ENCODE measurements at places on chromosomes 2 and 18.
A peak's percentile ranks its signal among the peaks of the same experiment; 100 is the strongest.

DNA sequence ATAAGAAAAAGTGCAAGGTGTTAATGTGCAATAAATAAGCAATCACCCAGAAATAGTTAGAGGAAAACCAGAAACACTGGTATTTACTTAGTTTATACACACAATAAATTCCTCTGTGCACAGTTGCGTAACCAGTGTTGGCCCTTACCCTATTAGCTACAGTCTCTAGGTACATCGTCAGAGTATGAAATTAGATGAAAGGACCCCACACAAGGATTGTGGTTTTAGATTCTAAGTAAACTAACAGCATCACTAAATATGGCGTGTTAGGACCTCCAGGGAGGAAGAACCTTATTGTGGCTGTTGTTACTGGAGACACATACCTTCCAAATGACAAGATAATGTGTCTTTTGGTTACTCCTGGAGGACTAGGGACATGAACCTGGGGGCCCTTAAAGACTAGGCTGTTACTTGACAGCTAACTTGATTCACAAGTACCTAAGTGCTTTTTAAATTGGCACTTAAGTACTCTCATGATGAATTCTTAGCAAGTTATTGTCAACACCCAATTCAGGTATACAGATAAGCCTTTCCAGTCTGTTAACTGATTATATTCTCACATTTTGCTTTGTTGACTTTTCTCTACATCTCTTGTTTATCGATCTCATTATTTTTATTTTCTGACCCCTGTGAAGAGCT is 115.3 kb downstream of the FEZ2 start:
- no peak for DNase-seq

DNA sequence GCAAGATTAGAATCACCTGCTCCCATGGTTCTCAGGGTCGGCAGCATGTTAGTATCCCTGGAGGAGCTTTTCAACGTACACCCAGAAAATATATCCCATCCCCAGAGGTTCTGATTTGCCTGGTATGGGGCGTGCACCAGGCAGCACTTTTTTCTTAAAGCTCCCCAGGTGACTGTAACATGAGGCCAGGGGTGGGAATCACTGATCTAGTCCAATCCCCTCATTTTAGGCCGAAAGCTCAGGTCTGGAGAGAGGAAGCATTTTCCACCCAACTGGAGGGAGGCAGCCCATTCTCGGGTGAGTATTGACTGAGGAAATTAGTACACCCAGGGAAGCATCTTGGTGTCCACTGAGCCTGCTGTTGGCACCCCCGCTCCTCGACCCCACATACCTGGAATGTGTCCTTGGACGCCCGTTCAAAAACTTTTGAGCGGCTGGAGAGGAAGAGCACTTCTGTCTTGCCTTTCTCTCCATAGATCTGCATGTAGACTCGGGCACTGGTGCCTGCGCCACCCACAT is 94.3 kb downstream of the LOXHD1 start:
- no peak for DNase-seq

- no peak for DNase-seq
Observed at GRCh38 chr2:211611061-211611518, 927.5 kb downstream of the ERBB4 start.

DNA sequence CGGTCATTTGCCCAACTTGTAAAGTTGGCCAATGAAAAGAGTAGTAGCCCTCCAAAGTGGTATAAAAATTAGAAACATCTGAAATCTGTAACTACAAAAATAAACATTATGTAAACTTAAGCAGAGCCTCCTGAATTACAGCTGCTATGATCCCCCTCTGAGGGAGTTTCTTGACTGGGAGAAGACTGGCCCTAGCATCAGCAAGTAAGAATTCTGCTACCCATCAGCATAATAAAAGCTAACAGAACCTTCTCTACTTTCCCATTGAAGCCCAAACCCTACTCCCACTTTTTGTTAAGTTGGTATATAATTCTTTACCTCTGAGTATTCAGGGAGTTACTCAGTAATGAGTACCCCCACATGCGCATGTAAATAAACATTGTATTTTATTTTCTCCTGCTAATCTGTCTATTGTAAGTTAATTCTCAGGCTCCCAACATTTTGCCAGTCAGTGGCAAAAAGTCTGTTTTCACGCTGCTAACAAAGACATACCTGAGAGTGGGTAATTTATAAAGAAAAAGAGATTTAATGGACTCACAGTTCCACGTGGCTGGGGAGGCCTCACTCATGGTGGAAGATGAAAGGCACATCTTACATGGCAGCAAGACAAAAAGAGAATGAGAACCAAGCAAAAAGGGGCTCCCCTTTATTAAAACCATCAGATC is 71.3 kb downstream of the MYL12B start:
- no peak for DNase-seq

DNA sequence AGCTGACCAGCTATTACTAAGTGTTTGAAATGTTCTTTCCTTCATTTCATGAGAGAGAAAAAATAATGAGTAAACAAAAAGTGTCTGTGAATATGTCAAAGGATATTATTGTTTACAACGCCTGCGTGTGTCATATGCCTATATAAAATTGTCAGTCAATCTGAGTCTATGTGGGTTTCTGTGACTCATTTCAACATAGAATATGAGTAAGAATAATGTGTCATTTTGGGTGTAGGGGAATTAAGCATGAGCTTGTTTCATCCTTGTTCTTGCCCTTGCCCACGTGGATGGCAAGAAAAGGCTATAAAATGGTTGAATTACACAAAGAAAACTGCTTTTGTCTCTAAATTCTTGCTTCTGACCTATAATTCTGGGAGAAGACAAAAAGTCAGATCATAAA is 466.0 kb downstream of the PTH2R start:
- no peak for DNase-seq

- no peak for DNase-seq
Observed at GRCh38 chr18:76134628-76135027, 360.4 kb downstream of the ZNF516 start.

- DNase-seq = no peak
Observed at GRCh38 chr18:33761363-33761762, 183.3 kb downstream of the ASXL3 start.

DNA sequence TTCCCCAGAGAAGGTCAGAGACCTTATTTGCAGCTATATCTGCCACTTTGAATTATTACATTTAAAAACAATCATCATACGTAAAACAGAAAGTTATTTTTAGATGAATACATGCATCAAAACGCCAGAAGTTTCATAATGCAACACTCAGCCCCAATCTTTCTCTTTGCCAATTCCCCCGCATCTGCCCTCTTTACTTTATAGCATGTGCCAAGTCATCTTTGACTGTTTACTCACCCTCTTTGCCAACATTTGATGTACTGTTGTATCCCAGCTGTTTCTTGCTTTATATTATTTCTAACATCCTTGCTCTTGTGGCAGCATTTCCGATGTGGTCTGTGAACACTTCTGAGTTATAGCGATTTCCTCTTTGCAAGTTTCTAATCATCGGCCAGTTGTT is 86.2 kb downstream of the CRIM1 start:
- DNase-seq = no peak

- DNase-seq = peak; percentile 72
Observed at GRCh38 chr2:96116879-96117533, 635 bp upstream of the ADRA2B start.

DNA sequence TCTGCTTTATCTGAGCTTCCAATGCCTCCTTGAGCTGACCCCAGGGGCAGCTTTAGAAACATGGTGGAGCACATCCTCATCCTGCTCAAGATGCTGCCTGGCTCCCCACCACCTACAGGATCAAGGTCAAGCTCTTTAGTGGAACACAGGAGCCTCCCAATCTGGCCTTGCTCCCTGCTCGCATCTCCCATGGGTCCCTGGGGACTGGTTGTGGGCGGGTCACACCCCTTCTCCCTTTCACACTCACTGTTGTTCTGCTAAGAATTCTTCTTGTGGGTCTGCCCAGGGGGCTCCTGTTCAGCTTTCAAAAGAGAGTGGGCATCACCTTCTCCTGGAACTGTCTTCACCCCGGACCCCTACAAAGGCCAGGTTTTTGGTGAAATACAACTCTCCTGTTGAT is 8.4 kb upstream of the NT5DC4 start:
- no peak for DNase-seq

GRCh38 chr2:100130595-100131391 is 11.6 kb downstream of the AFF3 start:
- no peak for DNase-seq

- DNase-seq = no peak
Observed at GRCh38 chr2:46320141-46320567, 22.9 kb downstream of the EPAS1 start.

DNA sequence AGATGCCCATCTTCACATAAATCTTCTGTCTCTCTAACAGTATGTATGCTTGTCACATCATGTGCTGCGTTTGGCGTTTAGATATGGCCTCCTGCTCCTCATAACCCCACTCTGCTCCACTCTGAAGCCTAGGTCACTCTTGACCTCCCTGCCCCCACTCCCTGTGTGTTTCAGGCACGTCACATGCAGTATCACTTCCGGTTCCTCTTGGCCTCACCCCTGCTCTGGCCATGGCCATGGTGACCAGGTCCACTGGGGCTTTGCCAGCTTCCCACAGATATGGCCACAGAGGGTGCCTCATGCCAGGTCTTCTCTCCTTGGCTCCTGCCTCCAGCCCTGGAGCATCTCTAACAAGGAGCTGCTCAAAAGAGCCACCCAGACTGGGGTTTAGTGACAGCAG is 160.0 kb downstream of the RNF152 start:
- DNase-seq = no peak

DNA sequence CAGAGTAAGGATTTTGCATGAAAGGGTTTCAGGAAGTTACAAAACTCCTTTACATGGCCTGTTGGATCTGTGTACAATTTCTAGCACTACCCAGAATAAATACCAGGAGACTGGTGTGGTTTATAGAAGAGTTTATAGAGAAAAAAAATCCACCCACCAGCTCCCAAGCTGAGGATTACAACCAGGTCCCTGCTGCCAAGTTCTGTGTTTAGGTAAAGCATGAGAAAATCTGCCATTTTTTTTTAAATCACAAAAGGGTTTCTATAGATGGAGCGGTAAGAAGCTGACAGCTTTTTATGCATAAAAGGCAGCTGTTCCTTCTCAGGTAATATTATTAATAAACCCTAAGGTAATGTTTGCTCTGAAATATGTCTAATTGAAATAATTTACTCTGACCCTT is 545.4 kb upstream of the ZEB2 start:
- no peak for DNase-seq

GRCh38 chr2:217585362-217585761 is 417.4 kb downstream of the TNS1 start:
- no peak for DNase-seq

GRCh38 chr2:141534666-141535362 is 596.0 kb downstream of the LRP1B start:
- no peak for DNase-seq

DNA sequence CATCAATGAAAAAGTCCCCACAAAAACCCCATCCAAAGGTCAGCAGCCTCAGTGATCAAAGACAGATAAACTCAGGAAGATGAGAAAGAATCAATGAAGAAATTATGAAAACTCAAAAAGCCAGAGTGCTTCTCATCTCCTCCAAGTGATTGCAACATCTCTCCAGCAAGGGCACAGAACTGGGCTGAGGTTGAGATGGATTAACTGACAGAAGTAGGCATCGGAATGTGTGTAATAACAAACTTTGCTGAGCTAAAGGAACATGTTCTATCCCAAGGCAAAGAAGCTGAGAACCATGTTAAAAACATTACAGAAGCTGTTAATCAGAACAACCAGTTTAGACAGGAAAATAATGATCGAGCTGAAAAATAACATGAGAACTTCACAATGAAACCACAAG is 442.8 kb upstream of the SYT4 start:
- DNase-seq = no peak

DNA sequence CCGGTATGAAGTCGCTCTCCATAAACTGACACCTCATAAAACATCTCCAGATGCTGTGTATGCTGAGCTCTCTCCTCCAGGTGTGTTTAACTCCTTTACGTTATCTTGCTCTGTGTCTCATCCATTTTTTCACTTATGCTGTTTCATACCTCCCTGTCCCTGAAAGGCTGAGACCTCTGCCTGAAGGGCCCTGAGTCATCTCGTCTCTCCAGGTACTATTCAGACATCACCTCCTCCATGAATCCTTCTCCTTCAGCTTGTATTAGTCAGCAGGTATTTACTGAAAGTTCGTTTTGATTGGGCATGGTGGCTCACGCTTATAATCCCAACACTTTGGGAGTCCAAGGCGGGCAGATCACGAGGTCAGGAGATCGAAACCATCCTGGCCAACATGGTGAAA is 244.5 kb upstream of the EPHA4 start:
- no peak for DNase-seq

Measured in stimulated activated CD4-positive, alpha-beta T cell treated with anti-CD3 and anti-CD28 coated beads, Interleukin-2, amount 100 ng/mL, for 48 hours (primary cell).